ENCODE measurements at places on chromosomes 3 and 15.

DNA sequence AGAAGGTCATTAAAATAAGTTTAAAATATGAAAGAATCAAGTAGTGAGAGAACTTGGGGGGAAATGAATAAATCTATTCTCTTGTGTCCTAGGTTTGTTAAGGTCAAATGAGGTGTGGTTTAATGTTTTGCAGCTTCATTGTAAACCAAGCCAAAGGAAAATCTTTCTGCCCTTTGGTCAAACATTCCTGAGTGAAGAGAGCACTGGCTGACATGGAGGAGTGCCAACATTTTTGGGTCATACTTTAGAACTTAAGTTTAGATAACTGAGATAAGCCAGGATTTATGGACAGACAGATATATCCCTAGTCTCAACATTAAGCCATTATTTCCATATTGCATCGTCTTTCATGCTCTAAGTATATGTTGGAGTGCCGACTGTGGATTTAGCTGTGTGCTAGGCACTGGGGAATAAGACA is 66.4 kb downstream of the PTPRG start:
- DNase-seq: no peak

DNA sequence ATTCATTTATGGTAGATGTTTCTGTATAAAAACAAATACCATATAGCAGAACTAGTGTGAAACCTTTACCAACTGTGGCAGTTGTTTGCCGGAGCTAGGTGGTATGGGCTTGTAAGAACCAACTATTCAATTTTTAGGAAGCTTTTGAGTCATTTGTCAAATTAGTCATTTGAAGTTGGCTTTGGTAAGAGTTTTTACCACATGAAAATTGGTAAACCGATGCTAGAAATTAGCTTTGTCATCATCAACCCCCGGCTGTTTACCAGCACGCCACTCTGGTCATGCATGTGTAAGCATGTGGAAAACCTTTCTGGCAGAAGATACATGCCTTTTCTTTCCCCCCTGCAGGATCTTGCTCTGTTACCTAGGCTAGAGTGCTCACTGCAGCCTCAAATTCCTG is 63.3 kb downstream of the IL1RAP start:
- DNase-seq: no peak

DNA sequence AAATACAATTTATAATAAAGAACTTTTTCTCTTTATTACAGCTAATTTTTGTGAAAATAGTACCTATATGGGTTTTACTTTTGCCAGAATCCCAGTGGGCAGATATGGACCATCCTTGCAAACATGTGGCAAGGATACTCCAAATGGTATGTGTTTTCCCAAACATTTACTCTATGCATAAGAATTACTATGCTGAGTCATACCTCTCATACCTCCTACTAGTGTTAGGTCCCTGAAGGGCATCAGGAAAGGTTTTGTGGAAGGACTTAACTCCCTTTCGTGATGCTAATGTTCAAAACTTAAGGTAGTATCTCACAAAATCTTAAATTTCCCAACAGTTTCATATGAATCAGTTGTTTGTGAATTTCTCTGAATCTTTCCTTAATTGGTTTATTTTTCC is 21.3 kb downstream of the ADGRG7 start:
- DNase-seq: no peak

GRCh38 chr3:100737334-100737733 is 28.0 kb downstream of the TFG start:
- no peak for DNase-seq

- DNase-seq: no peak
These were observed 357.8 kb upstream of the TBL1XR1 start for GRCh38 chr3:177554895-177555759.

- no peak for DNase-seq
These were observed 711 bp upstream of the TGM5 start for GRCh38 chr15:43267439-43267838.

GRCh38 chr3:126758882-126759281 is 54.8 kb downstream of the CHCHD6 start:
- no peak for DNase-seq

- peak; percentile 11 for DNase-seq
These were observed 843 bp downstream of the GLCE start for GRCh38 chr15:69161079-69161877.

DNA sequence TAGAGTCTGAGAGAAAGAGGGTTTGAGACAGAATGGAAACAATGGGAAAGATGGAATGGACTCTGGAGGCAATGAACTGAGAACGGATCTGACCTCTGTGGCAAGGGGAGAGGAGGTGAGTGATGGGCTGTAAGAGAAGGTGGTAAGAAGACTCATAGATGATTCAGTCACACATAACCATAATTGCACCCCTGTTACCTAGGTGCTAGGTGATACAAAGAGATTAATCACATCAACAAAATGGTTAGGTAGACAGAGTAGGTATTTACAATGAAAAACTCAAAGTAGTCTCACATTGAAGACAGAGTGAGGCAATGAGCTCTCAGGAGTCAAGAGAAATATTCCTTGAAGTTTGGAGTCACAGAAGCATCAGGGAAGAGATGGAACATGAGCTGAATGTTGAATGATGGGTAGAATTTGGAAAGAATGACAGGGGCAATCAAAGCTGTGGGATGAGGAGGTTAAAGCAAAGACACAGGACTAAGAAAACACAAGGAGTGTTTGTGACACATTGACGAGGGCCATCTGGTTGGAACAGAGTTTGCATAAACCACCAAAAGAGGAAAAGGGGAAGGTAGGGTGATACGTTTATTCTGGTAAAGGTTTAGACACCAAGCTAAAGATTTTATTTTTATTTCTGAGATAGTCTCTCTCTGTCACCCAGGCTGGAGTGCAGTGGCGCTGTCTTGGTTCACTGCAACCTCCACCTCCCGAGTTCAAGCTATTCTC is 32.7 kb downstream of the MME start:
- no peak for DNase-seq

- no peak for DNase-seq
These were observed 278.6 kb downstream of the EDEM1 start for GRCh38 chr3:5466065-5466464.

GRCh38 chr3:149487598-149488197 is 13.2 kb downstream of the TM4SF4 start:
- no peak for DNase-seq

DNA sequence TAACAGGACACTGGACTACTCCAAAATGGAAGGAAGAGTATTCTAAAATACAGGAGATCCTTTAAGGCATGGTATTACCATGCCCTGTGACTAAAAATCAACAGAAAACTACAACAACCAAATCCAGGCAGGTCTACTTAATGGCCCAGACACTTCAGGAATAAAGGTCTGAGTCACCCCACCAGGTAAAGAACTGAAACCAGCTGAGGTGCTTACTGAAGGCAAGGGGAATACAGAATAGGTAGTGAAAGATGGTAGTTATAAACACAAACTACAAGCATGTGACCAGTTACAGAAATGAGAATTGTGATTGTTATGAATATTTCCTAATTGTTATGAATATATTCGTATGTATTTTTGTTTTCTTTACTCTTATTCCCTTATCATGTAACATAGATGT is 13.4 kb downstream of the IFT57 start:
- no peak for DNase-seq

GRCh38 chr3:99269606-99270351 is 368.3 kb upstream of the DCBLD2 start:
- no peak for DNase-seq

DNA sequence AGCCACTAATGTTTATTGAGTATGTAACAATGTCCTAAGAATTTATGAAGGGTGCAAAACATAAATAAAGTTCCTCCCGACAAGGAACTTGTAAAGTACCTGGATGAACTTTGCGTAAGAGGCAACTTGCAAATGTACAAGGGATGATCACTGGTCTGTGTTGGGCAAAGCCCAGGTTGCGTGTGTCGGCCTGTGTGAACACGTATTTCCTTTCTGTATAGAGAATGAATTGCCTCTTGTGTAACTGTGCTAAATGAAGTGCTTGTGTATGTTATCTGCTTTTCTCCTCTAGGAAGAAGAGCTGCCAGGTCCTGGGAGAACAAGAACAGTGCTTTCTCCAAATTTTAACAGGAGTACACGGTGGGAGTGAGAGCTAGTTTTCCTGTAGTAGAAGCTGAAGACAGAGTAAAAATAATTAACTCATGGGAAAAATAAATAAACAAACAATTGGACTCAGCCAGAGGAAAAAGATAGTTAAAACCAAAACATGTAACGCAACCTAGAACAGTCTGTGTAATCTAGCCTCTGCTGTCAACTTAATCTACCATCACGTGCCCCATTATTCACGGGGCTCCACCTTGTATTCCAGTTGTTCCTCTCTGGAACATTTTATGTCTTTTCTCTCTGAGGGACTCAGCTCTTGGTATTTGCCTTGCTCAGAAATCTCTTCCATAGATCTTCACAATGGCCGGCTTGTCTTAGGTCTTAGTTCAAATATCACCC is 83.7 kb upstream of the RASGRP1 start:
- no peak for DNase-seq

GRCh38 chr15:95538693-95539092 is 791.8 kb upstream of the NR2F2 start:
- no peak for DNase-seq

DNA sequence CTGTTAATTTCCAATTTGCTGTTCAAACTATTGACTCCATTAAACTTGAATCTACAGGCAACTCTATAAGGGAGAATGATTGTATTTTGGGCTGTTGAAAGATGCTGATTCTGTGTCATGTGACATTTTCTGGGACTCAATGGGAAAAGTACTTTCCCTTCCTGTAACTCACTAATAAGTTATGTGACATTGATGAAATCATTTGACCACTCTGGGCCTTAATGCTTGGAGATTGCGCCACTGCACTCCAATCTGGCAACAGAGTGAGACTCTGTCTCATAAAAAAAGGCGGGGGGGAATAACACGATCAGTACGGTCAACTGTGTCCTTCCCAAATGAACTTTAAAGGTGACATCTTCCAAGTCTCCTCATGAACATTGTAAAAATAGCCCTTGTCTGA is 215.2 kb upstream of the SGO1 start:
- no peak for DNase-seq

DNA sequence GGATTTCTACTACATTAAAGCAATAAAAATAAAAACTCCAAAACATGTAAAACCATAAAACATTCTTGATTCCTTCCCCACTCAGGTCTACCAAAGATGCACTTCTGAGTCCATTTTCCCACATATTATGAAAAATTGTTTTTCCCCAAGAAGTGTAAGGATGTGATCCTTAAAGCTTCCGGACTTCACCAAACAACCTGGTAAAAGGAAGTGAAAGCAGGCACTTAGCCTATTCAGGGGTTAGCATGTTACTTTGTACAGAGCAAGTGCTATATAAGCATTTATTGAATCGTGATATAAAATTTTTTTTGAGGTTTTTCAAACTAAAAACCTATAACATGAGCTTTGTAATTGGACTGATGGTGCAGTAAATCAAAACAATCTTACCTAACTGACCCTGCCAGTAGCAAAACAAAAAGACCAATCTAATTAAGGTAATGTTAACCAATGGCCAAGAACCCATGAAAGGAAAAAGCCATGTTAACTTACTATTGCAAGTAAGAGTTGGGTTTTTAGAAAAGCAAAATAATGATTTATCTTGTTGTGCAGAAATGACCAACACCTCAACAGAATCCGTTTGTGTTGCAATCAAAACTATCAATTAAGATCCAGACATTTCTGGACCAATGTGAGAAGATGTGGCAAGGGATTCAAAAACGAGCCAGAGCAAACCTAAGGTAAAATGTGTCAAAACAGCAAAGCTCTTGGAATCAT is 1.8 kb downstream of the SETD2 start:
- DNase-seq: no peak

DNA sequence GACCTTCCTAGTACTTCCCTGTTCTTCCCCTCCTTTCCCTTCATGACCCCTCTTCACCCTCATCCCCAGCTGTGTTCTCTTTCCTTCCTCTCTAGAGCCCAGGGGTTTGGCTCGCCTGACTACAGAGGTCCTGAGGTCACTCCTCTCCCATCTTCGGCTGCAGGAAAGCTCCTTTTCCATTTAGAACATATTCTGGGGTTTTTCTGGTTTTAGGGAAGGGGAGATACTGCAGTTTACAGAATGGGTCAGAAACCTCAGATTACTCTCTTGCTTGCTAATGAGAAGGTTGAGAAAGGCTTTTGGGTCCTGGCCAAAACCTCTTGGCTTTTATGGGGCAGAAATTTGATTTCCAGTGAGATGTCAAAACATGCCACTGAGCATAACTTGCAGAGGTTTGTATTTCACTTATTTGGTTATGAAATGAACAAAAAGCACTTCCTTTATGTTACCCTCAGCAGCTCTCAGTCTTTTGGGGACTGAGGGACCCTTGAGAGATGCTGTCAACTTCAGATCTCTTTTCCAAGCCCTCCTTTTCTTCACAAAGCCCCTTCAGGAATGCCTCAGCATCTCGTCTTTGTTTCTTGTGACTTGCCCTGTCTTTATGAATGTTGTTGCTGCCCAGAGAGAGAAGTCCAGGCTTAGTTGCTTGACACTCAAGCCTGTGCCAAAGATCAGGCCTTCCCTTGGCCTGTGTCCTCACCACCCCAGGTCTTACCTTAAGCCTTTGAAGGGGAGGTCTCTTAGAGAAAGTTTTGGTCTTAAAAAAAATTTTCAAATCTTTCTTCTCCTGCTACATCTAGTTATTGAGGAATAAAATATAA is 121.7 kb upstream of the TPM1 start:
- DNase-seq: no peak

DNA sequence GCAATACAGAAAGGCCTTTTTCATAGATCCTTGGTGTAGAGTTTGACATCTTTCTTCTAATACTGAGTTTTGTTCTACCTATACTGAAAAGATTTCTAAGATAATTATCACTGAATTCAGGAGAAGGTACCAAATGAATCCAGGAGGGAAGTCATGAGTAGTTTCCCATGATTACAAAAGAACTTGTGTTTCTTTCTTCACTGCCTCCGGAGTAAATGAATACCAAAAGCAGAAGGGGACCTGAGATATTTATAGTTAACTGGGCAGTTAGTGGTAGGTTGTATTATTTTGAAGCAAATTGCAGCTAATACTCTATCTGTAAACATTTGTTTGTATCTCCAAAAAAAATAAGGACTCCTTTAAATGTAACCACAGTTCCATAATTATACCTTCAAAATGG is 175.4 kb downstream of the SUCNR1 start:
- no peak for DNase-seq

- DNase-seq: no peak
These were observed 68.6 kb downstream of the FHIT start for GRCh38 chr3:61182662-61183061.

DNA sequence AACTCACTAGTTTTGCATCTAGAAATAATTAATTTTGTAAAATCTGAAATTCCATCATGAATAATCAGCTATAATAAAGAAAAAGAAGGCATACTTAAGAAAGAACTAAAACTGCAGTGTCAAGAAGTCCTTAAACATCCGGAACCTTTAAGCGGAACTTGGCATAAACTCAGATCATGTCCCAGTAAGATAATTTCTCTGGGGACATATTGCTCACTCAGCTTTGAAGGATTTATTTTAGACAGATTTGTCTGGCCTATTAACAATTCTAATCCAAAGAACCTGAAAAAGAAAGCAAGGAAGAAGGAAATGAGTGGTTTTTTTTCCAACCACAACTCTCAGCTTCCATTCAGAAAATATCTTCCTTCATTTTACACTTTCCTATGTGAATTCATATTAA is 850.3 kb downstream of the ROBO1 start:
- DNase-seq: no peak

GRCh38 chr3:9951598-9951961 is 628 bp downstream of the PRRT3 start:
- no peak for DNase-seq

Measured in T-helper 2 cell (primary cell).